Amniotic stem cell (primary cell): ENCODE measurements at places on chromosomes 2 and 18.

GRCh38 chr2:3169106-3169870 is 208.3 kb downstream of the EIPR1 start:
- DNase-seq: no peak

- DNase-seq: no peak
Observed at GRCh38 chr18:3889803-3890202, 439.8 kb downstream of the TGIF1 start.

GRCh38 chr2:192254444-192254843 is 59.7 kb upstream of the TMEFF2 start:
- DNase-seq: no peak

DNA sequence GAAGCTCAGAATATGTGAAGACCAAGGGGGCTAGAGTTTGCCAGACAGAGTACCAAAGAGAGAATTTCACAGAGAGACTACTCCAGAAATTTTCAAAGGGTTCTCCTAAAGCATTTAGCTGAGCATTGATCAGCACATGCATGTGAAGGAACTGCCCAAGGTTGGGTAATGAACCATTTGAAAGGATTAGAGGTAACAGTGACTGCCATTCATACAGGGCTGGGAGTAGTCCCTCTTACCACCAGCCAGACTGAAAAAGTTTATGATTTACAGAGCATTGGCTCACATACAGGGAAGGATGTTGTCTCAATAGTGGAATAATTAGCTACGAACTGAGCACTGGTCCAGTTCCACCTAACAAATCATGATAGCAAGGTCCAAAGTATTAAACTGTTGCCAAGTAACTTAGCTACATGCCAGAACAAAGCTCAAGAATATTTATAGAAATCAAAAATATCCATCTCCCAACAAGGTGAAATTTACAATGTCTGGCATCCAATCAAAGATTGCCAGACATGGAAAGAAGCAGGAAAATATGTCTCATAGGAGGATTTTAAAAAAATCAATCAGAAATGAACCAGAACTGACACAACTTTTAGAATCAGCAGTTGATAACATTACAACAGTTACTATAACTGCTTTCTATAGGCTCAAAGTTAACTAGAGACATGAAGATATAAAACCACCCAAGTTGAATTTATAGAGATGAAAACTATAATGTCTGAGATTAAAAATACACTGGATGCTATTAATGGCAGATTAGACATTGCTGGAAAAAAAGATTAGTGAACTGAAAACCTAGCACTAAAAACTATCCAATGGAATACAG is 25.7 kb upstream of the RNF103 start:
- DNase-seq: no peak

- no peak for DNase-seq
Observed at GRCh38 chr2:20629581-20630171, 21.2 kb downstream of the HS1BP3 start.

GRCh38 chr18:30486856-30487255 is 555.7 kb downstream of the DSC3 start:
- DNase-seq: no peak

- no peak for DNase-seq
Observed at GRCh38 chr18:77069931-77070330, 62.7 kb downstream of the MBP start.

GRCh38 chr2:142777742-142778141 is 99.7 kb upstream of the KYNU start:
- DNase-seq: no peak

DNA sequence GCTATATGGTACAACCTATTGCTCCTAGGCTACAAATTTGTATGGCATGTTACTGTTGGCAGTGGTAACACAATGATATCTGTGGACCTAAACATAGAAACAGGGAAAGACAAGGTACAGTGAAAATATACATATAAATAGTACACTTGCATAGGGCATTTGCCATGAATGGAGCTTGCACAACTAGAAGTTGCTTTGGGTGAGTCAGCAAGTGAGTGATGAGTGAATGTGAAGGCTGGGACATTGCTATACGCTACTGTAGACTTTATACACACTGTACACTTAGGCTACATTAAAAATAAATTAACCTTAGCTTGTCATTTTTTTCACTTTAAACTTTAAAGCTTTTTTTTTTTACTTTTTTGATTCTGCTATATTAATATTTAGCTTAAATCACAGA is 500.0 kb upstream of the SETBP1 start:
- no peak for DNase-seq

GRCh38 chr2:191679818-191680600 is 2.1 kb downstream of the NABP1 start:
- DNase-seq: no peak

- DNase-seq: no peak
Observed at GRCh38 chr2:109242210-109242653, 113.2 kb downstream of the SH3RF3 start.
